ENCODE measurements at places on chromosomes 5 and 9.

DNA sequence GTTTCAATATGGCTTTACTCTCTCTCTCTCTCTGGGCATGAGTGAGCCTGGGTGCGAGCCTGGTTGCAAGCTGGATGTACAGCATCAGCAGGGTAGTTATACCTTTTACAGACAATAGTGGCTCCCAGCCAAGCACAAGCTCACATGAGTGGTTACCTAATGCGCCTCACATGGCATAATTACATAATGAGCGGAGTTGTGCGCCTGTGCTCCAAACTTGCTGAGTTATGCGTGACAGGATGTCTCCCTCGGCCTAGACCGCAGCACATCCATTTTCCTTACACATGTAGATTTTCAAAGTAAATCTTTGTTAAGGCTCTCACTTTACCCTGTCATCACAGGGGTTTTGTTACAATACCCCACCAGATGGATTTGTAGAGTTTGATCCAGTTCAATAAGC, 233.5 kb upstream of the WWC1 start:
- DNase-seq: no peak

GRCh38 chr9:92208693-92209524, 84.6 kb downstream of the IARS1 start:
- no peak for DNase-seq

GRCh38 chr5:14463629-14464028, 118.0 kb upstream of the OTULINL start:
- no peak for DNase-seq

- DNase-seq: no peak
Measured at GRCh38 chr5:69485471-69485870, 7.1 kb upstream of the OCLN start.

DNA sequence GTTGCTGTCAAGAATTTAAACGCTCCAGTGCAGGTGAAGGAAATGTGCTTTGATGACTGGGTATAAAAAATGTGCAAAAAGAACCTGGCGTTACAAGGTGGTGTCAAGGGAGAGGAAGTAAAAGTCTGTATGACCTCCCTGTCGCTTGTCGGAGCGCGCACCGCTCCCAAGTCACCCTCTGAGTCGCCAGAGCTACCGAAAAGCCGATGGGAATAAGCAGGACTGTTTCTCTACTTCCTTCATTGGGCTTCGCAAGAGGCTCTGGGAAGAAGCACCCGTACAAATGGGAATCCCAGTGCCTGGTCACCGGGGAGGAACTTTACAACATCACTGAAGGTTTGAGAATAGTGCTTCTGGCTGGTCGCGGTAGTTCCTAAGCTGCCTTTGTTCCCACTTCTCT, 1.3 kb upstream of the DMRT2 start:
- no peak for DNase-seq

- DNase-seq: no peak
Measured at GRCh38 chr5:122291000-122291901, 20.8 kb upstream of the SNCAIP start.

GRCh38 chr5:133818869-133819600, 149.4 kb downstream of the C5orf15 start:
- DNase-seq: no peak

GRCh38 chr5:156326718-156327259, at the start of gene SGCD:
Gene SGCD, plus strand, starts transcription at chr5:156327164.
- no peak for DNase-seq

DNA sequence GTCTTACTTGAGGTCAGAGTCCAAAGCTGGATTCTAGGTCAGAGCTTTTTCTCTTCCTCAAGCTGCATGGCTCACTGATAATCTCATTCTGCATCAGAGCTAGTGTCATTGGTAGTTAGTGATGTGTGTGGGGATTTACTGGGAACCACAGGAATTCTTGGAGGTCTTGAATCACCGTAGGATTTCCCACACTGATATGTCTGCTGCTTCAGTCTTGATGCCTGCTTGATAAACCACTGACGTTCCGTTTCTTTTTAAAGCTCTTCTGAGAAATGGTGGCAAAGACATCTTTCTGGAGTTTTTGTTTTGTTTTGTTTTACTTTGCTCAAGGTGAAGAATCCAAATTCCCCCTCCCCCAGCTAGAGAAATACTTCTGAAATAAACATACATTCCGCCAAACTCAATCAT, 1.2 kb upstream of the GARIN3 start:
- DNase-seq: no peak

GRCh38 chr5:141326088-141326854, 4.0 kb upstream of the PCDHGA1 start:
- DNase-seq: no peak

- no peak for DNase-seq
Measured at GRCh38 chr5:154505567-154505966, 27.5 kb upstream of the HAND1 start.

DNA sequence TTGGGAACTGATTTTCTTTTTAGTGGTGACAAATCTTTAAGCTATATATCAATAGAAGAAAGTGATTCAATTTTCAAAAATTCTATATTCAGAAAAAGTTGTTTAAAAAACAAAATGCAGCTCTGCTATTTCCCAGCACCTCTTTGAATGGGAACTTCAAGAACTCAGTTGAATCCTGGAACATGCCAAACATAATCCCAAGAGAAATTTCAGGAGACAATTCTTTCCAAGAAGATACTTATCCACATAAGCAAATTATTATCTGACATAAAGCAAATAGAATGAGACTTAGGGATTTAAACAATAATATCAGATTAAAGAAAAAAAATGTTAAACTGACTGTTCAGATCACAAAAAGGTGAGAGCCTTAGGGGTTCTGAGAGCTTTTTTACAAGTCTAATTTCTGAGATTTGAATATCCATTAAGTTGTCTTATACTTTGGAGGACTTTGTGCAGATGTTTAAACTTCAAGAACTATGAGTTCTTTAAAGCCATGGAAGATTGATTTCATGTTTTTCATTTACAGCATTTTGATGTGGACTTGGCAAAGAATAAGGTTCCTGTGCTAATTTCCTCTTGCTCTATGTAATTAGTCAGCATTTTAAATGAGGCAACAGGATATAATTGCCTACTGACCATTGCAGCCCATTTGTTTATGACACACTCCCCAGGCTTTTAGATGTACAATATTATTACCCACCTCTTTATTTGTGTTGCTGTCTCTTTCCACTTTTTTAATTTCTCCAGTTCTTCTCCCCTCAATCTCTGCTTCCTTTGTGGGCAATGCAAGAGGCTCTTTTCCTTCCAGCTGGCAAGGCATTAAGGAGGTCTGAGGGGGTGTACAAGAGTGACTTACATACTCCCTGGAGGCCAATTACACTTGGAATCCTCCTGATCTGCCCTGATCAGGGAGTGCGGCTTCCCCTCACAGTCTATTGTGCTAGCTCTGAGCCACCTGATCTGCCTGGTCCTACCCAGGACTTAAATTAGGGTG, 419.1 kb downstream of the NR2F1-AS1 start:
- no peak for DNase-seq

DNA sequence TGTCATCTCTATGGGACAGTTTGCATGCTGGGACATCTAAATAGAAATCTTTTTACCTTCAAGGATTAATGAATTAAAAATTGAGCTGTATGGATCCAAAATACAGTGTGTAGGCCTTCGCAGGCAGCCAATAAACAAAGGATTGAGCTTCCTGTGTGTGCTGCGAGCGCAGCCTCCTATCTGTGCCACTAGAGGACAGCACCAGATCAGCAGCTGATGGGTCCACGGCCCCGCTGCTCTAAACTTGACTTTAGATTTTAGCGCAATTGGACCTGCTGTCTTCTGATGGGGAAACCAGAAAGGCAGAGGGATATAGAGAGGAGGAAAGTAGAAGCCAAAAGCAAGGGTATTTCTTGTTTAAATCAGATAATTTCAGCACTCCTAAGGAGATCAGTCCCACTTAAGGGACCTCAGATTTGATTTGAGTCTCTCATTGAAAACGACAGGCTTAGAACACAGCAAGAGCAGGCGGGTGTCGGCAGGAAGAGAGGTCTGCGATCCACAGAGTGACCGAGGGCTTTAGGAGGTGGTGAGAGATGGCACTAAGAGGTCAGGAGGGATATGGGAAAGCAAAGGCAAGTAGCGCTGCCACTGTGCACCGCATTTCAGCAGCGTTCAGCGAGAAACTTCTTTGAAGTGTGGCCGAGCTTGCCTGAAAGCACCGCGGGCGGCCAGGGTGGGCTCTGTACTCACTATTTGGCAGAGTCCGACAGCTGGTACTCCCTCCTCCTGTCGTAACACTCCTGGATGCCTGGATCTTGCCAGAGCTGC, 214.3 kb downstream of the GNA14 start:
- no peak for DNase-seq

GRCh38 chr5:169856571-169856970, 123.7 kb downstream of the INSYN2B start:
- no peak for DNase-seq

DNA sequence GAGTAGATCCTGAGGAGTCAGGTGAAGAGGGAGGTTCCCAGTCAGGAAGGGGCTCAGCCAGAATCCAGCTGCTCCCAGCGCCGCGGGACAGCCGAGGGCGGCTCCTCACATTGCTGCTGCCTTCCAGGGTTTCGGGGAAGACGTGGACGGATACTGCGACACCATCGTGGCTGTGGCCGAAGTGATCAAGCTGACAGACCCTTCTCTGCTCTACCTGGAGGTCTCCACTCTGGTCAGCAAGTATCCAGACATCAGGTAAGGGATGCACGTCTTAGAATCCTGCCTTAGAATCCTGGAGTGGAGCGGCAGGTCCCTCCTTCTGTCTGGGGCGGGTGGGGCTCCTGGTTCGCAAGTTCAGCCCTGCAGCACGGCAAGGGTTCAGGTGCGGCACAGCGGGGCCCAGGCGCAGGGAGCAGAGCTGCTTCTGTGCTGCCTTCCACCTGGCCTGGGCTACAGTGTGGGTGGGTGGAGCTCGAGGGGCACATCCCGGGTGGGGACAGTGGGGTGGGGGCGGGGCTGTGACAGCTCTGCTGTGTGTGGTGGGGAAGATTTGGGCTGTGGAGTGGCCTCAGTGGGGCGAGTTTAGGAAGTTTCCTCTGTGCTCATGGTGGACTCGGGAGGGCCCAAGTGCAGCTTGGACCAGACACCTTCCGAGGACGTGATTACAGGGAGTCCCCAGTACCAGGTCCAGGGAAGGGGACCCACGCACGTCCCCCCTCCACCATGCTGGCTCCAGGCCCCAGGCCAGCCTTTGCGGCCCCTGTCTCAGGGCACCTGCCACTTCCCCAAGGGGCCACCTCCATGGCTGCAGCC, 22.8 kb downstream of the EXOC3 start:
- no peak for DNase-seq

DNA sequence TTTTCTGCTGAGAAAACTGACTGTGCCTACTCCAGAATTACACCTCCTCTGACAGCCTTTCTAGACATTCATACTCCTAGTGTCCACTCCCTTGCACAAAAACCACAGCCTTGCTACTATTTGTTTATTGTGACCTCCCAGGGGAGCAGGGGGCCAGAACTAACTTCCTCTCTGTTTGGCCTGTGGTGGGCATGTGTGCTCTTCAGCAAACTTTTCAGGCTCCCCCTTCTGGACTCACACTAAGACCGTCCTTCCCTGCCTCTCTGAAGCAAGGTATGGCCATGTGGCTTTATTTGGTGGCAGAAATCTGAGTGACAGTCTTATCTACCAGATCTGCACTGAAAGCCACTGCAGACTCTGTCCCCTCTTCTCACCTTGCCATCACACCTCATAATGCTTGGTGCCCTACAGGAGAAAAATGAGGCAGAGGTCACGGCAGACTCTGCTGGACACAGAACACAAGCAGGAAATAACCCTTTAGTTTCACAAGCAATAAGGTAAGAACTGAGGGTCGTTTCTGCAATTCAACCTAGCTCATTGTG, 28.2 kb downstream of the LIFR start:
- no peak for DNase-seq

DNA sequence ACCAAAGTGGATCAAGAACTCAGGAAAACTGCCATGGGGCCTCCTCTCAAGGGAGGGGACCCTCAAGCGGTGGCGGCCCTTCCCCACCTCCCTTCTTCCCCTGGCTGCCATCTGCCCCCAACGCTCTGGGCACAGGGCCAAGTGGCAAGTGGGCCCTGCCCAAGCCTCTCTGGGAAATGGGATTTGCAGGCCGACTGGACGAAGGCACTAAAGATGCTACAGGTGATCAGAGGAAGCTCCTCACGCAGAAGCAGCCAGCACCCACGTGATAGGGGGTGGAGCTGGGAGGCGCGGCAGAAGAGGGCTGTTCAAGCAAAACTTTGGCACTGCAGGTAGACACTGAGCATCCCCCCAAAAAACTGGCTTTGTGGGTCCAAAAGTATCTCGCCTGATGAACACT, 52.7 kb upstream of the UBTD2 start:
- DNase-seq: no peak

- DNase-seq: no peak
Measured at GRCh38 chr5:146580237-146580636, 64.2 kb upstream of the GPR151 start.

- DNase-seq: no peak
Measured at GRCh38 chr5:66553916-66554575, 42.1 kb upstream of the MAST4 start.

DNA sequence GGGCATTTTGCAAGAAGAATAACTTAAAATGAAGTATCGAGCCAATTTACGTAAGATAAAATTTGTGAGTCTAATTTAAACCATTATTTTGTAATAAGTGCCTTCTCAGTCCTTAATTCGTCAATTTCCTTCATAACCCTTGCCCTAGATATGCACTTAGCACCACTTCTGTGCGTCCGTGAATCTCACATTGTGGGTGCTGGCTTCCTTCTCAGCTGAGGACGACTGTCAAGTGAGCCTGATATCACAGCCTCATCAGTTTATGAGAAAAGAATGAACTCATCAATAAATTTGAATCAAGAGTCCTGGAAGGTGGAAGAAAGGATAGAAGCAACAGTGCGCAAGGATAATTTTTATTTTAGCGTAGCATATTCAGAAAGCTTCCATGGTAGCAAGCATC, 64.5 kb downstream of the MARCHF11 start:
- no peak for DNase-seq

DNA sequence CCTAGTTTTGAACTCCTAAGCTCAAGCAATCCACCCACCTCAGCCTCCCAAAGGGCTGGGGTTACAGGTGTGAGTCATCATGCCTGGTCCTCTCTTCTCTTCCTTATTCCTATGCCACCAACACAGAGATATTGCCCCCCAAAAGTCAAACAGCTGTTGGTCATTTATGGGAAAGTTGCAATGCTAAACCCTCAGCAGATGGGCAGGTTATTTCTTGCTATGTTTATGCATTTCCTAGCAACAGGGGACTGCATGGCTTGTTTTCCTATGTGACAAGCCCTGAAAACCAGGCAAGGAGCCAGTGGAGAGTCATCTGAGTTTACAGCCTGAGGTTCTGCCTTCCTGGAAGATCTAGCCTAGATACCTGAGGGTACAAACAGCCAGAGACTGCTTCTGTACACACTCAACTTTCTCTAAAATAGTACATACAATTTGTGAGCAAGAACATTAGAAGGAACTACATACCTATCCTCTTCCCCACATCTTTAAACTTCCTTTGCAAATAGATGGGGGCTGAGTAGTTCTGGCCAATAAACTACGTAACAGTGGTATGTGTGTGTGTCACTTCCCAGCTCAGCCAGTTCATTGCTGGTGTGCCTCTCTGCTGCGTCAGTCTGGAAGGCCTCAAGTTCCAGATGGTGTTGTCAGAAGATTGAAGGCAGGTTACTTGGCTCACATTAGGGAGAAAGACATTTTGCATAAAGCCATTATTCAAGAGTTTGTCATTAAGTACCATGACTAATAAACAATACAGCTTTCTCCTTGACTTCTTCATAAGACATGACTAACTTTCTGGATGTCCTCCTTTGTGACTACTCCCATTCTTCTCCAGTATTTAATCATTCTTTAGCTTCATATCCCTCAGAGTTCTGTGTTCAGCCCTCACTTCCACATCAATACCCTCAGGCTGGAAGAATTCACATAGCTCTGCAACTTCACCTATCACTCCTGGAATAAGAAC, 65.3 kb downstream of the CSNK1A1 start:
- DNase-seq: no peak
